T-helper 2 cell (primary cell): ENCODE measurements at places on chromosomes 16 and 17.

DNA sequence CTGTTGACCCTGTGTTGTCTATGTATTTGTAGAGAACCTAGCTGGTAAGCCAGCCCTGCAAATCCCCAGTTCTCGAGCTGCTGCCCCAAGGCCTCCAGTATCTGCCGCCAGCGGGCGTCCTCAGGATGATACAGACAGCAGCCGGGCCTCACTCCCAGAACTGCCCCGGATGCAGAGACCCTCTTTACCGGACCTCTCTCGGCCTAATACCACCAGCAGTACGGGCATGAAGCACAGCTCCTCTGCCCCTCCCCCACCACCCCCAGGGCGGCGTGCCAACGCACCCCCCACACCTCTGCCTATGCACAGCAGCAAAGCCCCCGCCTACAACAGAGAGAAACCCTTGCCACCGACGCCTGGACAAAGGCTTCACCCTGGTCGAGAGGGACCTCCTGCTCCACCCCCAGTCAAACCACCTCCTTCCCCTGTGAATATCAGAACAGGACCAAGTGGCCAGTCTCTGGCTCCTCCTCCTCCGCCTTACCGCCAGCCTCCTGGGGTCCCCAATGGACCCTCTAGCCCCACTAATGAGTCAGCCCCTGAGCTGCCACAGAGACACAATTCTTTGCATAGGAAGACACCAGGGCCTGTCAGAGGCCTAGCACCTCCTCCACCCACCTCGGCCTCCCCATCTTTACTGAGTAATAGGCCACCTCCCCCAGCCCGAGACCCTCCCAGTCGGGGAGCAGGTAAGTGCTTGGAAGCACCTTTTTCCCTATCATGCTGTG, 23.1 kb upstream of the CDC6 start:
- no peak for DNase-seq

GRCh38 chr17:62322313-62322712, 58.0 kb upstream of the EFCAB3 start:
- DNase-seq = no peak

DNA sequence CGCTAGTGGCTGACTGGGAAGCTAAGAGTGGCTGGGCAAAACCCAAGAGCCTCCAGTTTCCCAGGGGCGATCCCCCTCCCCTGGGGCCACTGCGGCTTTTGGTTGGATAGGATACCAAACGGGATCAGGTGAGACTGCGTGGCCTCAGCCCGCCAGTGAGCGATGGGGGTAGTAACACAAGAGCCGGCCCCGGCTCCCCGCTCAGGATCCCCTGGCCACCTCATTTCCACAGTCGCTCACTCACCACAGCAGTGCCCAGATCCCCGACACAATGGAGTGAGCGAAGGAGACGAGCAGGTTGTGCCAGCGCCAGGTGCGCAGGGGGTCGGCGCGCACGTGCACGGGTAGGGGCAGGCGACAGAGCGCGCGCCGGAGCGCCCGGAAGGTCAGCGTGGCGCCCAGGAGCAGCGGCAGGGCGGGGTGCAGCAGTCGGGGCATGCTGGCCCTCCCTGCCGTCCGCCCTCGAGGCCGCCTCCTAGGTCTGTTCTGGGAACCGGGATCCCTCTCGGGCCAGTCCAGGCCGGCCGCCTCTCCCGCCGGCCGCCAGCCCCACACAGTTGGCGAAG, 290 bp downstream of the TLCD1 start:
- DNase-seq = no peak

DNA sequence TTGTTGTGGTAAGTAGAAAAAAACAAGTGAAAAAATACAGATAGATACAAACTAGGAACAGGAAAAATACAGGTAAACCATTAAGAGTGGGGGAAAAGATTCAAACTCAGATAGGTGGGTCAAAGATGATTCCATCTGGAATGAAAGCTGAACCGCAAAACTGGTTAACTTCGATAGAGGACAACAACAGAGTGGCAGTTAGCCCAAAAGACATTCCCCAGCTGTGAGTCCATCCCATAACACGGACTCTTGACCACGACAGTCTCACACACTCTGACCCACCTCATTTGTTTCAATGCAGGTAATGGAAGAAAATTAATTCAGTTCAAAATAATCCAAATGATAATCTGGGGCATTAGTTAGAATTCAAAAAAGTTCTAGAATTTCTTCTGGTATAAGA, 13.5 kb downstream of the ELAC2 start:
- no peak for DNase-seq

DNA sequence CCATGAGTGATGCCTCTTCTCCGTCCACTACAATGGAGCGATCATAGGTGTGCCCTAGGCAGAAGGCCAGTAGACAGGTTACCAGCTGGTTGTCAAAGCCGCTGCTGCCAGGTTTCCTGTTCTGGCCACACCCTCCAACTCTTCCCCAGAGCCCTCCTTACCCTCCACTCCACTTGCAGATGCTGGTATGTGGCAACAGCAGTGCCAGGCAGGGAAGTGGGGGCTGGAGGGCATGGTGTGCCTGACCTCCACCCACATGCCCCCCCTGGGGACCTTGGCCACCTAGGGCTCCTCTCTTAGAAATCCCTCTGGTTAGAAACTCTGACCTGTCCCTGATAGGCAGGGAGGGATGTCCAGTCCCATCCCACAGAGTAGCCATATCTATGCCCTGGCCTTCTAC, 1.5 kb downstream of the RRAD start:
- no peak for DNase-seq

GRCh38 chr16:89561884-89562599, 1.6 kb downstream of the RPL13 start:
- DNase-seq = no peak

GRCh38 chr17:81740395-81740961, 28.4 kb downstream of the SLC25A10 start:
- DNase-seq = no peak

DNA sequence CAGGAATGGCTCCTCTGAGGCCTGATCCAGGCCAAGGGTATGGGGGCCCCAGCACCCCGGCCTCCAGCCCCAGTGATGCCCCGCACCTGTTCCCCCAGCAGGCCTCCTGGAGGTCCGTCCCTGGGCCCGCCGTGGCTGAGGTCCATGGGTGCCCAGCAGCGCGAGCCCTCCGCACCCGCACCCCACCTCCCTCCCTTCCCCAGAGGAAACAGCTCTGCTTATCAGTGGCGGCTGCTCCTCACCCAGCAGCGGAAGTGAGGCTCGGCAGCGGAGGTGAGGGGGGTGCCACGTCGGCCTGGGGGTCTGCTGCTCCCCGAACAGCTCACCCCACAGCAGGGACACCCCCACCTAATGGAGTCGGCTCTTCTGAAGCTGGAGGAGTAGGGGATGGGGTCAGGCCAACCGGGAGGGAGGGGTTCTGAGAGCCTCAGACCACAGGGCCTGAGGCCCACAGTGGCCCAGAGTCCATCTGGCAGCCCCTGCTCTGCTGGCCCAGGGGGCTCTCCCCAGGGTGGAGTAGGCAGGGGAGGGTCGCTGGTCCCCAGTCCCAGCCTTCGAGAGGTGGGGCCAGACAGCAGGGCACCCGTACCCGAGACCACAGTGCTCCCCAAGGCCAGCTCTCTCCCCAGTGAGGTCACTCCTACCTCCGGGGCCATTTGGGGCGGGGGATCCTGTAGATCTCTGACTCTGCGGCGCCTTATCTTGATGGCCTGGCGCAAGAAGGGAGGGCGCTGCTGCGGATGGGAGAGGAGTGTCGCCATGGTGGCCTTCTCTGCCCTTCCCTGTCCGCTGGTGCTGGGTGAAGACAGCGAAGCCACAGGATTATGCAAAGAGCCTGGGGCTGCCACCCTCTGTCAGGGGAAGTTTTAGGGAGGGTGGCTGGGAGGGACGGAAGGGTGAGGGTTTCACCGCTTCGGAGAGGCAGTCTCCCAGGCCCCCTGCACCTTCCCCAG, at the start of gene UNC13D:
Gene UNC13D, minus strand, starts transcription at position 828 of the 953 bp plus-strand sequence. Its CDS starts 67 bp downstream, at position 761.
- DNase-seq = peak; percentile 83

GRCh38 chr17:80573701-80574100, 29.1 kb downstream of the RPTOR start:
- no peak for DNase-seq

DNA sequence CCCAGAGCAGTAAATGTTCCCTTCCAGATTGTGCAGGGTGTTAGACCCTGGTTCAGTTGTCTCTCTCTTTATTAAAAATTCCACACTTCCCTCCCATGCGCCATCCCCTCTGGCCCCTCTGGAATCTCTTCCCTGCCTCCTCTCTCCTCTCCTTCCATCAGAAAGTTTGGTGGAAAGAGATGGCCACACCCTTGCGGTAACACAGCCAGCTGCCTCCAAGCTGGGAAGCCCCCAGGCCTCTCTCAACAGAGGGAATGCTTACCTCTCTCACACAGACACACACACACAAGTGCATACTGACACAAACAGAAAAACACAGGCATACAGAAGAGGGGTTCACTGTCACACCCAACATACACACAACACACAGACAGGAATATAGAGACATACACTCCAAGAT, 220.5 kb downstream of the C16orf78 start:
- no peak for DNase-seq
